ENCODE measurements at places on chromosomes 12 and 14.

- DNase-seq: peak; percentile 99
Observed at GRCh38 chr14:55556929-55557623, 22.9 kb upstream of the KTN1 start.

- DNase-seq: no peak
Observed at GRCh38 chr12:92726850-92727249, 24.1 kb downstream of the PLEKHG7 start.

DNA sequence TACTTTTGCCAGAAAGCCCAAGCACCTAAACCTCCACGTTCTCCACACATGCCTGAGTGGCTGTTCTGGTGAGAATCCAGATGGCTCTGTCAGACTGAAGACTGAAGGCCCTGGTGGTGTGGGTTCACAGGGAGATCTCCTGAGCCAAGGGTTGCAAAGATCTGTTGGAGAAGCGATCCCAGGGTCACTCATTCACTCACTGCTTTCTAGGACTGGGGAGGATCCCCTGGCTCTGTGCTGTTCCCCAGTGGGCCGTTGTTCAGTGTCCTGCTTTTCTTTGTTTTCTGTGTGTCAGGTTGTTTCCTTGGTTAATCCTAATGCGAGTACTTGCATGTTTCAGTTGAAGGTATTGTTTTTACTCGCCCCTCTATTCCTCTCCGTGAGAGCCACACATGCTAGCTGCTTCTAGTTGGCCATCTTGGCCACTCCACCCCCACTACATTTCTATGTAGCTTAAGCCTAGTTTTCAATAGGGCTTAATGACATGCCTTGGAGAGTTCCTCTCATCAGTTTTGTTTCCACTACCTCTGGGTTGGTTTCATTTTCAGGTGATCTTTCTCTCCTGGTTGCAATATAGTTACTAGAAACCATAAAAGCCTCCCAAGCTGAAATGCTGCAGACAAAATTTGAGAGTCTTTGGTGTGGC is 144.5 kb upstream of the SLC38A2 start:
- no peak for DNase-seq

DNA sequence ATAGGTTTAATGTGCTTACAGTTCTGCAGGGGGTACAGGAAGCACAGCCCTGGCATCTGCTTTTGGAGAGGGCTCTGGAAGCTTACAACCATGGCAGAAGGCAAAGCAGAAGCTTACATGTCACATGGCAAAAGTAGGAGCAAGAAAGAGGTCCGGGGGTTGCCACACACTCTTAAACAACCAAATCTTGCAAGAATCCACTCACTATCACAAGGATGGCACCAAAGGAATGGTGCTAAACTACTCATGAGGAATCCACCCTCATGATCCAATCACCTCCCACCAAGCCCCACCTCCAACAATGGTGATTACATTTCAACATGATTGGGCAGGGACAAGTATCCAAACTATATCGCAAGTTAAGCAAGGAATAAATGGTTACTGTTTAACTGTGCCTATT is 255.8 kb upstream of the AVPR1A start:
- DNase-seq: no peak

- no peak for DNase-seq
Observed at GRCh38 chr12:113142173-113142885, 6.8 kb upstream of the RASAL1 start.

GRCh38 chr14:47596232-47596631 is 79.2 kb downstream of the MDGA2 start:
- no peak for DNase-seq

DNA sequence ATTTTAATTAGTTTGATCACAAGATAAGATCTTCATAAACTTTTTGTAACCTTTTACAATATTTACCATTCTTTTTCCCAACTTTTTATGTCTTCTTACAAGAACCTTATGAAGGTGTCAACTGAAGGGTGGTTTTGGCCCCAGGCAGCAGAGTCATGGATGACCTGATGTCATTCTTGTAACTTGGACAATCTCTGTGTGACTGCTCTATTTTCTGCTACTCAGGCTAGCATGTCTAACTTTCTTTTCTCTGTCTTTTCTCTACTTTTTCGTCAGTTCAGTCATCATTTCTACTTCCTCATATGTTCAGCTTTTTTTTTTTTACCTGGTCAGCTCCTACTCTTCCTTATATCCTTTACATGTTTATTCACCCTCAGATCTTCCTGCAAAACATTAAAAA is 150.7 kb upstream of the PTPRQ start:
- no peak for DNase-seq
